ENCODE measurements at places on chromosomes 5 and 9. TPM values are rescaled to one million over a fixed set of nuclear protein-coding genes. Genes with fewer than 3 reads are reported as not detected.
A peak's percentile ranks its signal among the peaks of the same experiment; 100 is the strongest.

- H3K36me3 ChIP-seq = no peaks in the 10 kb centered on the region
- H3K4me3 ChIP-seq = peak overlapping the region; percentile 17
- no peak overlapping the region for H3K27ac ChIP-seq
- H3K27me3 ChIP-seq = no peaks in the 10 kb centered on the region
Measured at GRCh38 chr9:87336914-87337333, 160.7 kb upstream of the DAPK1 start.

DNA sequence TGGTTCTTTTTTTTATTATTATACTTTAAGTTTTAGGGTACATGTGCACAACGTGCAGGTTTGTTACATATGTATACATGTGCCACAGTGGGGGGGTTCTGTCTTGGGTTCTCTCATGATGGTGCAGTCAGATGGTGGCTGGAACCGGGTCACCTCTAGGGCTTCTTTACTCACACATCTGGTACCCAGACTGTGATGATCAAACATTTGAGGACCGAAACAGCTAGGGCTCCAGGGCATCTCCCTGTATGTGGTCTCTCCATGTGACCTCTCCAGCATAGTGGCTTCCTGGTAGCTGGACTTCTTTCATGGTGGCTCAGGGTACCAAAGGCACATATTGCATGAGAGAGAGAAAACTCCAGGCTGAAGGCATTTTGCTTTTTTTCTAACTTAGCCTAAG is 9.8 kb upstream of the CRHBP start:
- H3K4me1 ChIP-seq = no peaks in the 10 kb centered on the region
- DNase-seq = no peak
- H3K27ac ChIP-seq = no peak overlapping the region
- no peak overlapping the region for H3K4me3 ChIP-seq
- no peaks in the 10 kb centered on the region for H3K36me3 ChIP-seq

SLC2A6 gene
- 3.7 TPM for total RNA-seq

DMRT2 gene
- total RNA-seq = 2.5 TPM

POU5F2 gene
- total RNA-seq = 3.2 TPM

PCDHB6 gene
- total RNA-seq = not detected

DENND4C gene
- total RNA-seq = 92.3 TPM

GRCh38 chr5:115265220-115265619 is 2.5 kb upstream of the PGGT1B start:
- no peaks in the 10 kb centered on the region for H3K36me3 ChIP-seq
- no peak overlapping the region for H3K27ac ChIP-seq
- no peak for DNase-seq
- no peak overlapping the region for H3K4me3 ChIP-seq
- H3K4me1 ChIP-seq = peaks cover 16% of the 10 kb centered on the region

DNA sequence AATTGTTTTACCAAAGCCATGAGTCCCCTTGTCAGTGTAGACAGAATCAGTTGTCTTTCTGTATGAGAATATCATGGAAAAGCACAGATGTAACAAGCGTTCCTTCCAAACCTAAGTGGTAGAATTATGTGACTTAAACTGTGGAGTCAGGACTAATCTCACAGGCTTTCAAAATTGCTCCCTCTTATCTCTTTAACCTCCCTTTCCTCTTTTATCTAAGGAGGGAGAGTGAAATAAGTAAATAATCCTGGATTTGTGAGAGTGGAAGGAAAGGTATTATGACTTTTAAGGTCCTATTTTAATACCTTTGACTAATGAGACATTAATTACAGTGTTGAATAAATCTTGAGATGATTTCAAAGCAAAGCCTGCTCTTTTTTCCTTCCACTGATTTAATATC is 52.4 kb upstream of the LIFR start:
- H3K4me3 ChIP-seq = no peak overlapping the region
- H3K4me1 ChIP-seq = no peaks in the 10 kb centered on the region
- no peak overlapping the region for H3K27ac ChIP-seq
- H3K36me3 ChIP-seq = no peaks in the 10 kb centered on the region

DNA sequence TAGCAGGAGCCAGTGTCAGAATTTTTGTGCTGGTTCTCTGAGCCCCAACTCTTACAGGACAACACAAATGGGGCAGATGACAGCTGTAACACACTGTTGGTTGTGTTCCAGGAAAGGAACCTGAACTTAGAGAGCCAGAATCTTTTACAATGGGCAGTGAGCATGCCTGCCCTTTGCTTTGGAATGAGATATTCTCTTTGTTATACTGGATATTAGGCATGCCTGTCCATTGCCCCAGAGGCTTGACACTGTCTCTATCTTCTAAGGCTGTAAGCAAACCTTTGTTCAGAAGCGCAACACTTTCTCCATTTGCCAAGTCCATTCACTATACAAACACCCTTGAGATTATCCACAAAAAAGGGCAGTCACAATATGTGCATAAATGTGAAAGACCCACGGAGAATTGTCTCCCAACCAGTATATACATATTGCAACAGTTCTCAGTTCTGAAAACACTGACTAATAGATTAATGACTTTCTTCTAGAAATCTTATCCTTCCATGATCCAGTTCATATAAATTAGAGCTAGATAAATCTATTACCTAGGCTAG is 26.3 kb upstream of the CEP120 start:
- H3K27me3 ChIP-seq = no peaks in the 10 kb centered on the region
- DNase-seq = no peak
- H3K36me3 ChIP-seq = no peaks in the 10 kb centered on the region
- no peak overlapping the region for H3K27ac ChIP-seq

FGFR4 gene
- total RNA-seq = 12.0 TPM

- H3K27me3 ChIP-seq = no peaks in the 10 kb centered on the region
- no peak overlapping the region for H3K4me3 ChIP-seq
- H3K36me3 ChIP-seq = no peaks in the 10 kb centered on the region
- peaks cover 17% of the 10 kb centered on the region for H3K4me1 ChIP-seq
Measured at GRCh38 chr5:124056326-124056990, 544.5 kb downstream of the CSNK1G3 start.

DNA sequence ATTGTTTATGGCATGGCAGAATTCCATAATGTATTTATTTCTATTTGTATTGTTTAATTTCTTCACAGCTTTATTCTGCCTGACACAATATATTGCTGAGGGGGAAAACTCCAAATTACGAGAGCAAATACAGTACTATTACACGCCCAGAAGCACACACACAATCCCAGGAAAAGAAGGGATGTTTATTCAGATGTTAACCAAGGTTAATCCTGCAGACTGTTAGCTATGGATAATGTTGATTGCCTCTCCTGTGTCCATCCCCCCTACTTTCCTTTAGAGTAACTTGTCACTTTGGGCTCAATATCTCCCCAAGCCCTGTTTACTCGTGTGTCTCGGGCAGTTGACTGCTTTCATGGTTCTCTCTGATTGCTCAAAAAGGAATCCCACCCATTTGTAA is 84.2 kb upstream of the ERCC6L2 start:
- H3K36me3 ChIP-seq = no peaks in the 10 kb centered on the region
- H3K27me3 ChIP-seq = no peaks in the 10 kb centered on the region
- no peak overlapping the region for H3K27ac ChIP-seq
- H3K4me3 ChIP-seq = no peak overlapping the region
- H3K4me1 ChIP-seq = no peaks in the 10 kb centered on the region

GKAP1 gene
- total RNA-seq = 4.4 TPM

- no peak for DNase-seq
- no peak overlapping the region for H3K27ac ChIP-seq
- no peaks in the 10 kb centered on the region for H3K36me3 ChIP-seq
- H3K27me3 ChIP-seq = no peaks in the 10 kb centered on the region
- no peaks in the 10 kb centered on the region for H3K4me1 ChIP-seq
Measured at GRCh38 chr9:110808599-110808980, 140.0 kb downstream of the MUSK start.

PCDHGA10 gene
- total RNA-seq = 10.6 TPM

LRRC19 gene
- not detected for total RNA-seq

EGFLAM gene
- total RNA-seq = 15.2 TPM

- no peak for DNase-seq
- H3K27me3 ChIP-seq = no peaks in the 10 kb centered on the region
- H3K4me3 ChIP-seq = no peak overlapping the region
- H3K4me1 ChIP-seq = peaks cover 26% of the 10 kb centered on the region
- H3K27ac ChIP-seq = peak overlapping the region; percentile 69
Measured at GRCh38 chr9:96514108-96514799, 64.3 kb downstream of the HABP4 start.

GRCh38 chr9:35517552-35518224 is 27.8 kb downstream of the RUSC2 start:
- no peak overlapping the region for H3K4me3 ChIP-seq
- H3K4me1 ChIP-seq = peaks cover 75% of the 10 kb centered on the region
- H3K27ac ChIP-seq = peak overlapping the region; percentile 68
- no peak for DNase-seq
- no peaks in the 10 kb centered on the region for H3K27me3 ChIP-seq

GRCh38 chr9:77735494-77735893 is 87.4 kb upstream of the GNA14 start:
- no peak overlapping the region for H3K4me3 ChIP-seq
- no peaks in the 10 kb centered on the region for H3K36me3 ChIP-seq
- DNase-seq = no peak
- H3K4me1 ChIP-seq = no peaks in the 10 kb centered on the region
- no peak overlapping the region for H3K27ac ChIP-seq

GRCh38 chr9:27572566-27572917 is 739 bp downstream of the C9orf72 start:
- H3K27ac ChIP-seq = peak overlapping the region; percentile 98
- no peaks in the 10 kb centered on the region for H3K27me3 ChIP-seq
- peaks cover 10% of the 10 kb centered on the region for H3K4me1 ChIP-seq
- DNase-seq = no peak

CDKN2B-AS1 gene
- total RNA-seq = 5.9 TPM

DNA sequence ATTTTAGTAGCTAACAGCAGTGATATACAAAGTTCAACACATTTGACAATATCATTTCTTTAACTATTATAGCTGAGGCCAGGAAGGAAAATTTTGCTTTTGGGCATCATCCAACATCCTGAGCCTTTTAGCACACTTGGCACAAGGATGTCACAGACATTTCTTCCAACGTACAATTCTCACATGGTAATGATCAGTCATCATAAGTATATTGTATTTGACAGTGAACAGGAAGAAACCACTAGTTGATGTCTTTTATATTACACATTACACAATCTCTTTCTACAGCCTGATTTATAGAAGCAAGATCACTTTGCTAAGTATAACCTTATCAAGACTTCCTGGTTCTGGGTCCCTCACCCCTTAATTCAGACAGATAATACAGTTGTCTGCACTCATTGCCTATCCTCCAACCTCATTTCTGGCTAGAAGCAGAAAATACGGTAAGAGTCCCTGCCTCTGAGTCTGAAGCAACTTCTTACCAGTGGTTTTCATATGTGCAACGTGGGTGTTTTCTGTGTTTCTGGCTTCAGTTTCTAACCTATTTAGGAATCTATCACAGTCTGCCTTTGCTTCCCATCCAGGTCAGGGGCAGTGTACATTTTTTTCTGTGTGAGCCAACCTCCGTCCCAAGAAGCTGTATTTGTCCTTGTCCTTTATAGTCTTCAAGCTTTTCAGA is 167.8 kb downstream of the PAM start:
- H3K4me3 ChIP-seq = no peak overlapping the region
- H3K4me1 ChIP-seq = peaks cover 15% of the 10 kb centered on the region
- no peak for DNase-seq
- H3K27ac ChIP-seq = no peak overlapping the region

FCN2 gene
- total RNA-seq = not detected

- no peaks in the 10 kb centered on the region for H3K36me3 ChIP-seq
- no peaks in the 10 kb centered on the region for H3K4me1 ChIP-seq
- no peak overlapping the region for H3K27ac ChIP-seq
Measured at GRCh38 chr5:81838307-81838906, 87.5 kb upstream of the SSBP2 start.

IL9 gene
- total RNA-seq = not detected

DNA sequence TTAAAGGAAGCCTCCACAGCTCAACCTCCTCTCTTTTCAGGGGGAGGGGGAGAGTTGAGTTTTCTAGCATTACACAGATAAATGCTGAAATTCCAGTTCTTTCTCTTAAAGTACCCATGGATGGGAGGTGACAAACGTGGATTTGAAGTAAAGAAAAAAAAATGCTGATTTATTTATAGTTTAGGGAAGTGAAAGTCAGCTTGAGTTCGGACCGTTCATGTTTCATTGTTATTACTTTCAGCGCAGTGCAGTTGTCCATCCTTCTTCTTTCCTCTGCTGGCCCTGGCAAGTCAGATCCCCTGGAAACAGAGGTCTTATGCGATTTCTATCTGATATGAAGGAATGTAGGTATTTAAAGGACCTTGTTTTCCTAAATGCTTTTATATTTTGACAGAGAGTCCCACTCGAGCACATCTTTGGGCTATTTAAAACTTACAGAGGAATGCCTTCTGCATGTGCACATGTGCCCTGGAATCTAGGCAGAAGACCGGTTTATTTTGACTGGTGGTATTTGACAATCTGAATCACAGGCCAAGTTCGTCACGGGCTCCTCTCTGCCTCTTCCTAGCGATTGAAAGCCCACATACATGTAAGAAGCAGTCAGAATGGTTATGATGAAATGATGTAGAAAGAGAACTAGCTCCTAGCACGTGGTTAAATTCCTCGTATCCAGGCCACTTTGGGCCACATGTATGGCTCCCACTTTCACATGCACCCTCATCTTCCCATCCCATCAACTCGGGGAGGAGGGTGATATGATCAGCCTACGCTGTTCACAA is 385.2 kb upstream of the KLF4 start:
- H3K27ac ChIP-seq = no peak overlapping the region
- H3K27me3 ChIP-seq = no peaks in the 10 kb centered on the region
- H3K4me3 ChIP-seq = no peak overlapping the region
- no peak for DNase-seq
- H3K4me1 ChIP-seq = no peaks in the 10 kb centered on the region
- no peaks in the 10 kb centered on the region for H3K36me3 ChIP-seq

GRCh38 chr5:131318455-131318854 is 54.6 kb downstream of the CDC42SE2 start:
- H3K36me3 ChIP-seq = no peaks in the 10 kb centered on the region
- peaks cover 20% of the 10 kb centered on the region for H3K4me1 ChIP-seq
- H3K27ac ChIP-seq = no peak overlapping the region

ALDH1A1 gene
- total RNA-seq = 126 TPM

SLC45A2 gene
- total RNA-seq = not detected

GRCh38 chr5:166795756-166796155 is 1495.7 kb upstream of the WWC1 start:
- H3K4me1 ChIP-seq = no peaks in the 10 kb centered on the region
- H3K27me3 ChIP-seq = no peaks in the 10 kb centered on the region
- H3K36me3 ChIP-seq = no peaks in the 10 kb centered on the region
- H3K27ac ChIP-seq = no peak overlapping the region
- no peak overlapping the region for H3K4me3 ChIP-seq
